ENCODE measurements at places on chromosomes 2 and 18.
A peak's percentile ranks its signal among the peaks of the same experiment; 100 is the strongest.

DNA sequence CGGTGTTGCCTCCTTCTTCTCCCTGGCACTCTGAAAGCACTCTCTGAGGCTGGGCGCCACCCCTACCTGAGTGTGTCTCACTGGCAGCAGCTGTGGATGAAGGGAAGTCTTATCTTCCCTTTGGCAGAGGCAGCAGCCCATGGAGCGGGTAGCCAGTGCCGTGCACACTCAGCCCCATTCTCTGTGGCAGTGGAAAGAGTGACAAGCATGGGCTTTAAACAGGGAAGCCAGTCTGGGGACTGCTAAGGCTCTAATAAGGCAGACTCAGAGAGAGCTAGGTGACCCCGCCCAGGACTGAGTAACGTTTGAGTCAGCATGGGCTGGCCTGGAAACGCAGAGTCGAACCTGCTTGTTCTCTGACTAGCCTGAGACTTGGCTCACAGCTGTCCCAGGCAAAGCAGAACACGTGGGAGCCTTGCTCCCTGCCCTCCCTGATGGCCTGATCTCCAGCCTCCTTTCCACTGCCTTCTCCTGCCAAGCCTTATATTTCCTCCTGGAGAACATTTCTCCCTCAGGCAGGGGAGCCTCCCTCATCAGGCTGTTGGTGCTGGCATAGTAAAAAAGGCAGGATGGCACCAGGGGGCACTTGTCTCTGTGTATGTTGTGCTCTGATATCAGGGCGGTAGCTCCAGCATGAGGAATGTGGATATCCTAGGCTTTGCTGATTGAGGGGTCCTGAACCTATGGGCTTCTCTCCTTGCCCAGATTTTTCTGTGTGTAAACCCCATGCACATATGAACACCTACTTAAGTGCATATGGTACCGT lies 93.9 kb upstream of the LGALSL start:
- peak; percentile 46 for DNase-seq

DNA sequence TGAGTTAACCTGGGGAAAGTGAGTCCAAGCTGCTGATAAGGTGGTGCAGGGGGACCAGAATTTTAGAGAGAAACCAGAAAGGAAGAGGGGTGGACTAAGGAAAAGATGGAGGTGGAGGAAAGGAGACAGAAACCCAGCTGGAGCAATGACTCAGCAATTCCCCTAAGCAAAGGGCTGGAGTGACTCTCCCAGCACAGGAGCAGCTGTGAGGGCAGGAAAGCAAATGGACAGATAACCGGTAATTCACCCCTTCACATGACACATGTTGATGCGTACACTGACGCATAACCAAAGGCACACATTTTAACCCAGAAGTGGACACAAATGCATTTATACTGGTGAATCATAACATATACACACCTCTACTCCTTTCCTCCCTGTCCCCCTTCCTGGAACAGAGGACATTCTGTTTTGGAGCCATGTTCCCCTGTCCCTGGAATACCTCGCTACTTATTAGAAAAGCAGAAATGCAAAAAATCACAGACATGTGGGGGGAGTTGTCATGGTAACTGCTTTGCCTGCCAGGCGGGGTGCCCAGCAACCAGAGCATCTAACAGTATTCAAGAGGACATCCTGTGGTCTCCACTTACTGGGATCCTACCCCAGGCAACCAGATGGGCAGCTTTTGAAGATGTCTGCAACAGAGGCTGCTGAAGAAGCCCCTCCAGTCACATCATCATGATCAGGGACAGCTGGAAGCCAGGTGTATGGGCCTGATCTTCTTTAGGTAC lies 4.7 kb downstream of the CDK5R2 start:
- no peak for DNase-seq

DNA sequence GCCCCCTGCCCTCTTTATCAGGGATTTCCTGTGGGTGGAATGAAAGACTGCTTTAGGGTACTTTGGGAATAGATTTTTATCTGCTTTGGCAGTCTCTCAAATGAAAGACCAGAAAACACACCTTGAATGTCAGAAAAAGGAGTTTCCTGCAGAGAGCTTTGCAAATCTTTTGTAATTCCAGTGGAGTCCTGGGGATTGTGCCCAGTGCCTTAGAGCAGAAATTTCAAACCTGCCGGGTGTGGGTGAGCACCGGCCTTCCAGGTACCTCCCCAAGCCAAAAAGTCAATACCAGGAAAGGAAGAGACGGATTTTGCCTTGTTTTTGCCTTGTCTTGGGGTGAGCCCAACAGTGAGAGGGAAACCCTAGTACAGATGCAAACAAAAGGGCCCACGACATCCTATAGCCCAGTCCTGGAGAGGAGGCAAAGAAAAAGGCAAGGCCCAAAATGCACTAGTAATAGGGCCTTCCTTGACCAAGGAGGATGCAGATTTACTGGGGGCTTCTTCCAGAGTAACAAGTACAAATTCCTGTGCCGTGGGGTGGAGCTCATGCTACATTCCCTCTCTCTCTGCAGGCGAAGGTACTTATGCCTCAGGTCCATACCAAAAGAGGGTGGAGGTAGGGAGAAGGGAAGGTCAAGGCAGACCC lies 36.4 kb downstream of the FOXI3 start:
- no peak for DNase-seq

DNA sequence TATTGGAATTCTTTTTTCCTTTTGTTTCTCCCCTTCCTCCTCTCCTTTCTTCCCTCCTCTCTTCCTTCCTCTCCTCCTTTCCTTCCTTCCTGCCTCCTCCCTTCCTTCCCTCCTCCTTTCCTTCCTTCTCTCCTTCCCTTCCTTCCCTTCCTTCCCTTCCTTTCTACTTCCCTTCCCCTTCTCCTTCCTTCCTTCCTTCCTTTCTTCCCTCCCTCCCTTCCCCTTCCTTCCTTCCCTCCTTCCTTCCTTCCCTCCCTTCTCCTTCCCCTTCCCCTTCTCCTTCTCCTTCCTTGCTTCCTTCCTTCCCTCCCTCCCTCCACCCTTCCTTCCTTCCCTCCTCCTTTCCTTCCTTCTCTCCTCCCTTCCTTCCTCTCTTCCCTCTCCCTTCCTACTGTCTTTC lies 431.0 kb upstream of the MEIS1 start:
- DNase-seq = no peak

- DNase-seq = no peak
Observed at GRCh38 chr2:226783885-226784284, 15.7 kb downstream of the IRS1 start.

DNA sequence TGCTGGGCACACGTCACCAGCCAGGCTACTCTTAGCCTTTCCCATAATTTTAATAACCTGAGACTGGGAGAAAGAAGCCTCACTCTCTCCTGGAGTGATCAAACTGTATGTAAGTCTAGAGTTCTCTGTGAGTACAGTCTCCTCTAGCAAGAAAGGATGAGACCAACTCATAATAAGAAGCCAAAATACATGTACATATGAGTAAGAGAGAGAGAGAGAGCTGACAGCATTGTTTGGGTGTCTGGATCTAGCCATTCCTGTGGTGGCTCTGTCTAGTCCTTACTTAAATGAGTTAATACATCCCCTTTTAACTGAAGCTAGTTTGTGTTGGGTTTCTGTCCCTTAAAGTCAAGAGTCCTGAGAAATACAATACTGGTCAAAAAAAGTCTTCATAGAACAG lies 26.0 kb upstream of the ANXA4 start:
- no peak for DNase-seq

GRCh38 chr2:45823723-45824206 lies 172.3 kb downstream of the PRKCE start:
- no peak for DNase-seq

All from stimulated activated CD4-positive, alpha-beta T cell treated with anti-CD3 and anti-CD28 coated beads, Interleukin-12 subunit alpha, Interleukin-12 subunit beta, amount 100 ng/mL, for 48 hours (primary cell).